Motor neuron (in vitro differentiated cells): ENCODE measurements at places on chromosomes 2 and 18. TPM values are rescaled to one million over a fixed set of nuclear protein-coding genes. Genes with fewer than 3 reads are reported as not detected.

Gene CD207
- total RNA-seq = 0.14 and 0.25 TPM in 2 replicates

Gene SRD5A2
- total RNA-seq = 0.05 and 0.09 TPM in 2 replicates

Gene ACKR3
- total RNA-seq = 7.0 and 7.8 TPM in 2 replicates

DNA sequence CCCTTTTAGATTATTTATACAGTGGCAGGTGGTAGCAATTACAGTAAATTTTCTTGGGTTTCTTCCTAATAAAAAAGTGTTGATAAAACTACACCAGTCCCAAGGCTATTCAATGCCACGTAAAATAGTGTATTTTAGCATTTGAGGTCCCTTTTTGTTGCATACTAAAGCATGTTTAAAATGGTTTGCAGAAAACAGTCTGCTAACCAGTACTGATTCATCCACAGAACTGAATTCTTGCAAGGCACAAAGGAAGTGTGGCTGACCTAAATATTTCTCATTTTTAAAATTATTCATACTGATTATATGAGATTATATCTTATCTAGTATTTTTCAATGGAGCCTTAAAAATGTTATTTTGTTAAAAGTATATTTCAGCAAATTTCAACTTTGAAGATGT is 98.1 kb downstream of the SMAD2 start:
- no peak for ATAC-seq

- no peak for ATAC-seq
These were observed 25.6 kb upstream of the PRLH start for GRCh38 chr2:237540823-237541222.

GRCh38 chr2:43174368-43174916 is 52.0 kb downstream of the ZFP36L2 start:
- no peak for ATAC-seq

DNA sequence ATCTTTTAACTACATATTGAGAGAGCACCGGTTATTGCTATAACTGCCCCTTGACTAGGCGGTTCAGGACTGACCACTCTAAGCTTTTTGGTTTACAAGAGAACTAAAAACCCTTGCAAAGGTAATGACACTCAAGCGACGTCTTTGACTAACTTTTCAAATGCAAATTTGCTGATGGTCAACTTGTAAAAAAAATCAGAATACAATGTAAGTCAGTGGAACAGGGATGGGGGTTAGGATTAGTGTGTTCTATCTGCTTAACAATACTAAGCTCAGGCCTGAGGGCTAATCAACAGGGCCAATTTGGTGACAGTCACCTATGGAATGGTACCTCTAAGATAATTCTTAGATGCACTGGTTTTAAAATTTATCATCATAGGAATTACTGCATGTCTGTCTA is 57.1 kb downstream of the ZAP70 start:
- no peak for ATAC-seq

DNA sequence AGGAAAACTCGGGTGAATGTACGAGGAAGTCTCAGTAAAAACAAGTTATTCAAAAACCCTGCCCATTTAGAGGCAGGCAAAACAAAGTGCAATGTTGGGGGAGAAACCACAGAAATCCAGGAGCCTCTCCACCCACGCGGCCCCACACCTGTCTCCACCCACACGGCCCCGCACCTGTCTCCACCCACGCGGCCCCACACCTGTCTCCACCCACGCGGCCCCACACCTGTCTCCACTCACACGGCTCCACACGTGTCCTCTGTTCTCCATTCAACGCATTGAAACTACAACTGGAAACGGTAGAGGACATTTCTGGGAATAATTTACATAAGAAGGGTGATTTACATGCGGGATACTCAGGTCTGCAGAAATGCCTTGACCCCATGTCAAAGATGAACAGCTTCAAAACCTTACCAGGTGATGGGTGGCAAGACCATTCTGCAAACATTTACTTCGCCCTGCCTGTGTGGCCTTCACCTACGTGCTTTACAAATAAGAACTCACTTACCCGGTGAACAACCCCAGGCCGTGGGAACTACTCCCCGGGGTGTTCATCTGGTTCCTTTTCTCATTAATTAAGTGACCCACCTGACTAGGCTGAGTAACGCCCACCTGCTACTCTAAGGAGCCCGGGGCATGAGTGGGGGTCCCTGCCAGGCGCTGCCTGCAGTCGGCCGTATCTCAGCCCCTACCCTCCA is 100.4 kb downstream of the EIPR1 start:
- peak; percentile 12 for ATAC-seq

GRCh38 chr2:228629251-228629650 is 447.8 kb upstream of the SPHKAP start:
- no peak for ATAC-seq

GRCh38 chr2:11096591-11096990 is 58.7 kb upstream of the SLC66A3 start:
- no peak for ATAC-seq

DNA sequence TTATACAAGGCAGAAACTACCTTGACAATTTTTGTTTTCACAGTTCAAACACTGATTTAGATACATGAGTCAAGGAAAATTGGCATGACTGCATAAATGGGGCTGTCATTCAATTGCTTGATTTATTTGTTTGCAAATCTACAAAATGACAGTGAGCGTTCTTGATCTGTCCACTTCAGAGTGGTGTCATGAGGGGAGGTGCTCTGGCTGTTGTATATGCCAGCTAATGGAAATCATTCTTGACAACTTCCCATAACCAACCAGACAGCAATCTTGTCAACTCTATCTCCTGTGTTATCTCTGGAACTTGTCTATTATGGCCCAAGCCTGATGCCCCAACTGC is 120.6 kb upstream of the UGP2 start:
- ATAC-seq = no peak

DNA sequence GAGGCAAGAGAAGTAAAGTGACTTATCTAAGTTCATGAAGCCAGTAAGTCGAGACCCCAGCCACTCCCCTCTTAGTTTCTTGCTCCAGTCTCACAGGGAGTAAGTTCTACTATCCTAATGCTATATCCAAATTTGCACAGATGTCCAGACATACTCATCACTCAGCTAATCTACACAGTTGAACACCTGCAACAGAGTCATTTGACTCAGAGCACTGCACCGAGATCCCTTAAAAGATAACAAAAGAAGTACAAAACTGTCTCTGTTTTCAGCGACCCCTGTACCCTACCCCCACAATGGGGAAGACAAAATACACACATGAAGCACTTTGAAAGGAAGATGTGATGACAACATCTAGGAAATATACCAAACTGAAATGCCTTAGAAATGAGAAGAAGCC is 22.6 kb upstream of the CCDC141 start:
- no peak for ATAC-seq

DNA sequence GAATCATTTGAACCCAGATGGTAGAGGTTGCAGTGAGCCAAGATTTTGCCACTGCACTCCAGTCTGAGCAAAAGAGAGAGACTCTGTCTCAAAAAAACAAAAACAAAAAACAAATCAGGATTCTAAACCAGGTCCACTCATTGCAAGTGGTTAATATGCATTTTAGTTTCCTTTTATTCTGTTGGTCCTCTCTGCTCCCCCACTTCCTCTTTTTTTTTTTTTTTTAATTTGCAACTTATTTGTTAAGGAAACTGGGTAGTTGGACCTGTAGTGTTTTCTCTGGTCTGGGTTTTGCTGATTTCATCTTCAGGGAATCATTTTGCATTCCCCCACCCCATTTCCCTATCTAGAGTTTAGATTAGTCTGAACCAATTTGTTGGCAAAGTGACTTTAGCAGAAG is 14.0 kb downstream of the FER1L5 start:
- ATAC-seq = no peak

DNA sequence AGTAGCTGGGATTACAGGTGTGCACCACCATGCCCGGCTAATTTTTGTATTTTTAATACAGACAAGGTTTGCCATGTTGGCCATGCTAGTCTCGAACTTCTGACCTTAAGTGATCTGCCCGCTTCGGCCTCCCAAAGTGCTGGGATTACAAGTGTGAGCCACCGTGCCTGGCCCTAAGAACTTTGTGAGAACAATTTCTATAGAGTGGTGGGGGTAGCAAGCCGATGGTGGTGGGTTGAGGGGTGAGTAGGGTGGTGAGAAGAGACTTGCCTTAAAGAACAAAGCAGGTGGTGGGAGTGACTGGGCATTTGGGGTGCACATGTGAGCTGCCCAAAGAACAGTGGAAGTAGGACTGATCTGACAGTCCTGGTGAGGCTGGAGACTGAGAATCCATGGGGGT is 76.0 kb upstream of the ASB18 start:
- no peak for ATAC-seq

DNA sequence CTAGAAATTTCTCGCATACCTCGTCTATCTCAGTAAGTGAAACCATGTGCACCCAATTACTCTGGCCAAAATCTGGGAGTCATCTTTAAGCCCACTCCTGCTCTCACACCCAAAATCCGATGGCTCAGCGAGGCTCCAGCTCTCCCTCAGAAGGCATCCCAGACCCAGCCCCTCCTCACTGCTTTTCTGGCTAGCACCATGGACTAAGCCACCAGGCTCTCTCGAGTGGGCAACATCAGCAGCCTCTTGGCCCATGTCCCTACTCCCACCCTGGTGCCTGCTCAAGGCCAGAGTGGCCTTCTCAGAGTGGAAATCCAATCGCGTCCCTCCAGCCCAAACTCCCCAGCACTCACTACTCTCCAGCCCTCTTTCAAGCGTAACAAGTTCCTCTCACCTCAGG is 27.2 kb downstream of the TNS1 start:
- no peak for ATAC-seq

DNA sequence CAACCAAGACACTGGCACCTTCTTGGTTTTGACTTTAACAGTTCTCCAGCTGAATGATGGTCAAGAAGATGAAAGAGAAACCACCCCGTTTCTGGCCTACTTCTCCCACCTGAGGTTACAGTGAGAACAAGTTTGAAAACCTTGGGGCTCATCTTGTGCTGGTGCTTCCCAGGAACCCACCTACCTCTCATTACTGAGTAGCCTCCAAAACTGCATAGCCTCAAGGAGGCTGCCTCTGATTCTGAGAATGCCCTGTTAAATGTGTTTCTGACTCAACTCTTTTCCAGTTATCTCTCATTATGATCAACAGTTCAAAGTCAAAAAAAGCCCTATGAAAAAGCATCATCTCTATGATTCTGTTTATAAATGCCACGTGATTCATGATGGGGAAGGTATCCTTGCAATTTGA is 121.9 kb downstream of the CACNB4 start:
- no peak for ATAC-seq

GRCh38 chr18:61820882-61821281 is 71.9 kb downstream of the RNF152 start:
- peak; percentile 84 for ATAC-seq

DNA sequence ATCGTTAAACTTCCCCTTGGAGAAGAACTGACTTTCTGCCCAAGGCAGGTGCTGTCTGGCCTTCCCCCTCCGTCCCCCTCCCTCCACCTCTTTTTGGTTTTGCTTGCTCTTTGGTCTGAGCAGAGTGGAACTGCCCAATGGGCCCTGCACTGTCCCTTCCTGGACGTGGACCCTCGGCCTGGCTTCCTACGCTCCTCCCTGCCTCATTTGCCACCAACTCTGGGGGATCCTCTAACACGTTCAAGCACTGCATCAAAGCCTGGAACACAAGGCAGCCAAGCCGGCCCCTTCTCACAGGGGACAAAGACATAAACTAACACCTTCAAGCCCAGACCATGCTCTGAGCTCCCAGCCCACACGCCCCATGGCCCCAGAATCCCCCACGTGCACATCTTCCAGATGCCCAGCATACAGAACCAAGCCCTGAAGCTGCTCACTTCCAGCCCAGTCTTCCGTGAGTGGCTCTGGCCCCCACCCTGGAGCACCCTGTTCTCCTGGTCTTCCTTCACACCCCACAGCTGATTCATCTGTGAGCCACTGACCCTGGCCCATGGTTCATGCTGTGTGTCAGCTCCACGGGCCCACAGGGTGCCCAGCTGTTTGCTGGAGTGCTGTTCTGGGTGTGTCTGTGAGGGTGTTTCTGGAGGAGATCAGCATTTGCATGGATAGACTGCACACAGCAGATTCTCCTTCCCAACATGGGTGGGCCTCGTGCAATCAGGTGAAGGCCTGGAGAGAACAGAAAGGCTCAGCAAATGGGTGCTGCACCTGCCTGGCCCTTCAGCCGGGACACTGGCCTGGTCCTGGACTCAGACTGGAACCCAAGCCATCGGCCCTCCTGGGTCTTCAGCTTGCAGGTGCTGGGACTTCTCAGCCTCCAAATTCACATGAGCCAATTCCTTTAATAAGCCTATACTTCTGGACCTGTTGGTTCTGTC is 247.1 kb upstream of the SALL3 start:
- no peak for ATAC-seq

DNA sequence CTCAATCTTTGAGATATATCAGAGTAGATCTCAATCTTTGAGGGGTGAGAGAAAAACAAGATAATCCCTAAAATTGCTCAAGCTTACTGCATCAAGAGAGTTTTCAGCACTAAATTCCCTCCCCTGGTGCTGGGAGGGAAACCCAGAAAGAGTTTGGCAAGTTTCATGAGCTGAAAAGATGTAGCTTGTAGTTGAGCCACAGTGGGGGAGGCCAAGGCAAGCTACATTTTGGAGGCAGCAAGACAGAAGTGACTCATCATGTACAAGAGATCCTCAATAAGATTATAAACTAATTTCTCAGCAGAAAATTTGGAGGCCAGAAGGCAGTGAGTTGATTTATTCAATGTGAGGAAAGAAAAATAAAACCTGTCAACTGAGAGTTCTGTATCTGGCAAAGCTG is 308.2 kb downstream of the PIEZO2 start:
- peak; percentile 16 for ATAC-seq

DNA sequence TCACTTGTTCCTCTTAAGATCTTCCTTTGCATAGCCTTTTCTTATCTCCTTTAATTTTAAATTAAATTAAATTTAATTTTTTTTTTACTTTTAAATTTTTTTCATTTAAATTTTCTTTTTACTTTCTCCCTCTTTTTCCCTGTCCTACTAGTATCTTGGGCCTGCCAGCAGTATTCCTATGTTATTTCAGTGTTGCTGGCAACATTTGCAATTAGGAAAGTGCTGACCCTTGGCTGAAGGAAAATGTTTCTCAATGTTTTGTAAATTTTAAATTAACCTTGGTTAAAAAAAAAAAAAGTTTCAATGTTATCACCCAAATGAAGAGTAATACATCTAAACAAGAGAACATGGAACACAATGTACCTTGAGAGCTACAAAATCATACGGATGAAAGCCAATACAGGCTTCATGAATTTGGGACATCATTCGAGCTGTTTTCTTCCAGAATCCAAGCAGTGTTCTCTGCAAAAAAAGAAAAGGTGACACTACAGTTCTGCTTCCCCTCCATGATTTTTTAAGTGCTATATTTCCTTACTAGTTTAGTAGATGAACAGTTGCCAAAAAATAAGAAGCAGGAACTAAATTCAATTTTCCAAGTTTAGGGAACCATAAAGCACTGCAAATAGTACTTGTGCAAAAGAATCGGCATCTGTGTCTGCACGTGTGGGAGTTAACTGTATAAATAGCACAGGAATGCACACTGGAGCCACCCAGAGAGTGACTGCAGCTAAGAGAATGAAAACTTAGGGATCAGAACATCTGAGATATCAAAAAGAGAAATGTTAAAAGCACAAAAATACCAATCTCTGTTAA is 55.8 kb downstream of the ICA1L start:
- ATAC-seq = peak; percentile 45

GRCh38 chr2:80073134-80073561 is 231.4 kb downstream of the LRRTM1 start:
- peak; percentile 74 for ATAC-seq

DNA sequence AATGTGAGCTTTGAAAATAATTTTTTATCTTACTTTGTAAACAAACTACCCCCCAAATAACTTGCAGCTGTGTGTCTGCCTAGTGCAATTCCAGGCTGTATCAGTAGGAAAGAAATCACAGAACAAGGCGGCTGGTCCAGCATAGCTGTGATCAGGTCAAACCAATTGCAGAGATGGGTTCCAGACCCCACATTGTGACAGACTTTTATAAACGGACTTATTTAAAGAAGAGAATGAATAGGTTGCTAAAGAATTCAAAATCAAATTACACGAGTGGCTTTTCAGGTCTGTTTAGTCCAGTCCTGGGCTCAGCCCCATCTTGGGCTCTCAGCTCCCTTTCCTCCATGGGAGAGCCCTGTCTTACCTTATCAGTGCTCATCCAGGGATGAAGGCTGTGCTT is 11.1 kb downstream of the BMP10 start:
- ATAC-seq = no peak
